Caki2 (cell line): ENCODE measurements at places on chromosomes 2 and 18. TPM values are rescaled to one million over a fixed set of nuclear protein-coding genes. Genes with fewer than 3 reads are reported as not detected.

The MAP2 gene
- 50.1 and 82.0 TPM in 2 replicates for total RNA-seq

The C2orf74 gene
- total RNA-seq = 24.1 and 41.2 TPM in 2 replicates

- DNase-seq = no peak
Measured at GRCh38 chr18:66124394-66124793, 373.6 kb downstream of the CDH7 start.

The COL4A3 gene
- total RNA-seq = 3.4 and 3.9 TPM in 2 replicates

The LRP2 gene
- total RNA-seq = not detected in 2 replicates

The IL36RN gene
- total RNA-seq = not detected in 2 replicates

DNA sequence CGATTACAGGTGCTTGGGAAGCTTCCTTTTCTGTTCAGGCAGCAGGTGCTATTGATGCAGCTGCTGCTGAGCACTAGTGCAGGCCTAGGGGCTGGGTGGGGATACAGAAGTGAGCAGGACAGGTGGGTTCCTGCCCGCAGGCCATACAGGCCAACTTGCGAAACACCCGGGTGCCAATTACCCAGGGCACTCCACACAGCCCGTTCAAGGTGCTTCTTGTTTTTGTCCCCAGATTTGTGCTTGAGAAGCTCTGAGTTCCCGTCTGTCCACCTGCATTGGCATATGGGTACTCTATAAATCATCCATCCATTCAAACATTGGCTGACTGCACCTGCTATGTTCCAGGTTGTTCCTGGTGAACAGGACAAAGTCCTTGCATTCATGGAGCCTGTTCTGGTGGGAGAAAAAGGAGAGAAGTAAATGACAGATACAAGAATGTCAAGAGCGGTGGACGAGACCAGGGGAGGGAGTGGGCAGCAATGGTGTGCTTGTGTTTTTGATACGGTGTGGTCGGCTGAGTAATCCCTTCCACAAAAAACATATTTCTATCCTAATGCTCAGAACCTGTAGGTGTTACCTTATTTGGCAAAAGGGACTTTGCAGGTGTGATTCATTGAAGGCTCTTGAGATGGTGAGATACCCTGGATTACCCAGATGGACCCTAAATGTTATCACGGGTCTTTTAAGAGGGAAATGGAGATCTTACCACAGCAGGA lies 31.4 kb downstream of the SH3BP4 start:
- DNase-seq = no peak
